ENCODE measurements at places on chromosomes 4 and X. TPM values are rescaled to one million over a fixed set of nuclear protein-coding genes. Genes with fewer than 3 reads are reported as not detected.

The SMIM20 gene
- 37.4 TPM for total RNA-seq

The PNMA6A gene
- total RNA-seq, result 0.17 TPM

The PDE5A gene
- 17.6 TPM for total RNA-seq

The FAM47A gene
- not detected for total RNA-seq

The DDX3X gene
- 318 TPM for total RNA-seq

The MGAT4D gene
- total RNA-seq, result not detected

DNA sequence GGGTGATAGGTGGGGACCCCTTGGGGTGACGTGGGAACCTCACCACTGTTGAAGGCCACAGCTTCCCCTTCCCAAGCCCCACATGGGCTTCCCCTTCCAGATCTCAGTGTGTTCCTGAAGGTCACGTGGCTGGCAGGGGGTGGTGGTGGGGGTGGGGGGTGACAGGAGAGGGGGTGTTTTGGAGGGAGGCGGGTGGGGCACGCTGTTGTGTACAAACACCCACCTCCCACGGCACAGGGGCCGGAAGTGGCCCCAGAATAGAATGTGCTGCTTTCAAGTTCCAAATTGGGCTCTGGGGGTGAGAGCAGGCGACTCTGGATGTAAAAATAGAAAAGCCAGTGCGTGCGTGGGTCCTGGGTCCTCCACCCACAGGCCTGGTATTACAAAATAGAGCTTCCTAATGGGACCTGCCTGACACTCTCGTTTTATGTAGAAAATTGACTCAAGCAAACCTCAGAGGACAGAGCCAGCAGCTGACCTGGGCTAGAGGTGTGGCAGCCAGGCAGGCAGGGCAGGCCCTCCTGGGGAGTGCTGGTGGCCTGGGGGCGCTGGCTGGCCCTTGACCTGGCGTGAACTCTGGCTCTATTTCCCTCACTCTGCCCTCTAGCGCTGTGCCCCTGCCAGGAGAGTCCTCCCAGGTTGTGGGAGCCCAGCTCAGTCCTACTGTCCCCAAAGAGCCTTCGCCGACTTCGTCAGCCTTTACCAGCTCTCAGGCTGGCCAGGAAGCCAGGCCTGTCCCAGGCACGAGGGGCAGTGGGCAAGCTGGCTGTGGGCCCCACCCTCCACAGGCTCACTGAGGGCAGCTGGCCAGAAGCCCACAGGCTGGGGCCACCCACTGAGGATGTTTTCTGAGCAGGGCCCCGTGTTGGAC is 5.4 kb upstream of the SH3BP2 start:
- H3K27ac ChIP-seq, result peak overlapping the region; percentile 36
- no peaks in the 10 kb centered on the region for H3K36me3 ChIP-seq
- no peak overlapping the region for H3K4me3 ChIP-seq

DNA sequence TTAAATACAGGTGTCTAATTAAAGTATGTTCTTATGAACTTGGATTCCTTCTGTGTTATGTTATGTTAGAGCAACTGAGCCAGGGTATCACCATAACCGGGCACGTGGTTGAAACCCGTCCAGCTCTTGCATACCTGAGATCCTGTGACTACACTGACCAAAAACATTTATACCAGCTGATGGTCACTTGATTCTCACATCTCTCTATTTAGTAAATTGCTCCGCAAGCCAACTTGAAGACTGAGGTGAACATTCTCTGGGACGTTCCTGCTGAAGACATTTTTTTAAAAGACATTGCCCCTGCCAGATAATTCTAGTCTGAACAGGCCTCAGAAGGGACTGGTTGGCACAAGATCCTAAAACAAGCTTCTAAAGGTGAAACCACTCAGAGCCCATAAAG is 550.0 kb upstream of the DIPK2B start:
- H3K4me1 ChIP-seq, result no peaks in the 10 kb centered on the region
- H3K36me3 ChIP-seq, result no peaks in the 10 kb centered on the region
- H3K4me3 ChIP-seq, result no peak overlapping the region
- DNase-seq, result no peak
- H3K27ac ChIP-seq, result no peak overlapping the region

GRCh38 chr4:55866290-55866907 is 13.0 kb downstream of the EXOC1 start:
- no peak for DNase-seq
- no peaks in the 10 kb centered on the region for H3K27me3 ChIP-seq
- H3K36me3 ChIP-seq, result no peaks in the 10 kb centered on the region
- H3K4me3 ChIP-seq, result no peak overlapping the region
- no peaks in the 10 kb centered on the region for H3K4me1 ChIP-seq
- H3K27ac ChIP-seq, result no peak overlapping the region

DNA sequence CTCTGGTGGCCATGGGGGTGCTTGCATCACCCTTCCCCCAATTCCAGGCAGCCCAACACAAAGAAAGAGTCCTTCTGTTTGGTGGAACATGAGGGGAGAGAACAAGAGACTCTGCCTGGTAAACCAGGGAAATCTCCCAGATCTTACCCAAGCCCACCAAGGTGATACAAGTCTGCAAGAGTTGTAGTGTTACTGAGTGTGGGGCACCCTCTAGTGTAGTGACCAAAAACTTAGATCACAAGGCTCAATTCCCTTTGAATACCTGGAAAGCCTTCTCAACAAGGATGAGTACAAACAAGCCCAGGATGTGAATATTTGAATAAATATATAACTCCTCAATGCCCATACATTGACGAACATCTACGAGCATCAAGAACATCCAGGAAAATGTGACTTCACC is 64.7 kb downstream of the IL13RA2 start:
- no peak for DNase-seq
- H3K27me3 ChIP-seq, result no peaks in the 10 kb centered on the region
- no peaks in the 10 kb centered on the region for H3K36me3 ChIP-seq
- no peaks in the 10 kb centered on the region for H3K4me1 ChIP-seq

DNA sequence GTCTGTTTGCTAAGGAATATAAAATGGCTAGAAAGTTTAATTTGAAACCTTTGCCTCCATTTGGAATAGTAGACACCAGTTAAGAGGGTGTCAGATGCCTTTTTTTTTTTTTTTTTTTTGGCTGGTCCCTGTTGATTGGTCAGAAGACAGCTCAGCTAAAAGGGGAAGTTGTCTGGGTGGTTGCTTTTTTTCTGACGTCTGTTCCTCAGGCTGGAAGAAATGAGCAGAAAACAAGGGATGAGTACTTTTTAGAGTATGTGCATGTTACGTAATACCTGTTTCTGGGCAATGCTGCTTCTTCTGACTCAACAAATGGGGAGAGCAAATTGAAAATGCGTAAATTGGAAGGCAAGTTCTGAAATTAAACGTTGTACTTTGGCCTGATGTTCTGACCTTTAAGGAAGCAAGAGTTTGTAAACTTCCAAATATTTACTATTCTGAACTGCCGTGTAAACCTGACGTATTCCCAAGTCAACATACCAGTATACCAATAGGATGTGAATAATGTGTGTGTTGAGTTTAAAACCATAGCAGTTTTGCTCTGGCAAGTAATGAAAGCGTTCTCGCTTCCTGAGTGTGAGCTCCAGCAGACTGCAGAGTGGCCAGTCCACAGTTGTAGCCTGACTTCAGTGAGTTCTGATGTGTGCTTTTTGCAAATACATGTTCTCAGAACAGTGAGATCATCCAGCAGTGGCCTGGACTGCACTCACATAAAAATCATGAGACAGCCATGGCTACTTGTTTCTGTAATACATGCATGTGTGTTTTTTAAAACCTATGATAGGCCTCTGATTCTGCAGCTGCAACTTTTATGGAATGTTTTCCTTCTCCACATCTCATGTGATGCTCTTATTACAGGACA is 1.7 kb downstream of the SAT1 start:
- H3K4me1 ChIP-seq, result no peaks in the 10 kb centered on the region
- H3K27ac ChIP-seq, result peak overlapping the region; percentile 80
- H3K27me3 ChIP-seq, result no peaks in the 10 kb centered on the region

- H3K4me3 ChIP-seq, result no peak overlapping the region
- H3K27me3 ChIP-seq, result no peaks in the 10 kb centered on the region
- H3K4me1 ChIP-seq, result no peaks in the 10 kb centered on the region
- DNase-seq, result no peak
Measured at GRCh38 chrX:129019412-129019811, 503.9 kb downstream of the SMARCA1 start.

- H3K36me3 ChIP-seq, result no peaks in the 10 kb centered on the region
- no peaks in the 10 kb centered on the region for H3K27me3 ChIP-seq
- no peak for DNase-seq
- no peak overlapping the region for H3K27ac ChIP-seq
- no peaks in the 10 kb centered on the region for H3K4me1 ChIP-seq
- no peak overlapping the region for H3K4me3 ChIP-seq
Measured at GRCh38 chr4:120293341-120293740, 226.7 kb upstream of the MAD2L1 start.

DNA sequence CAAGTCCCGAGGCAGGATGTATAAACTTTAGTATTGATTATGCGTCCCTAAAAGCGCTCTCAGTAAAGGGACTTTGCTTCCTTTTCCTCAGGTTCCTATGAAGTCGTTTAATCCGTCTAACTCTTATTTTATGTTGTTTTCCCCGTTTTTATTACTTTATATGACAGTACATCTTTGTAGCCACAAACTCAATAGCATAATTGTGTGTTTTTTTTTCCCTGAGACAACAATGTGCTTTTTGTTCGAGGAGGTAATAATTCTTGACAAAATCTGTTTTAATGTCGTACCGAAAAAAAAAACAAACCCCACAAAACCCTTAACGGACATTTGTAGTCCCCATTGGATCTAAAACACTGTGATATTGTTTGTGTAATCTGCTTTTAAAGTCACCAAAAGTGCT is 17.9 kb upstream of the PPP2R3B start:
- H3K4me1 ChIP-seq, result no peaks in the 10 kb centered on the region
- no peak for DNase-seq
- no peaks in the 10 kb centered on the region for H3K27me3 ChIP-seq

DNA sequence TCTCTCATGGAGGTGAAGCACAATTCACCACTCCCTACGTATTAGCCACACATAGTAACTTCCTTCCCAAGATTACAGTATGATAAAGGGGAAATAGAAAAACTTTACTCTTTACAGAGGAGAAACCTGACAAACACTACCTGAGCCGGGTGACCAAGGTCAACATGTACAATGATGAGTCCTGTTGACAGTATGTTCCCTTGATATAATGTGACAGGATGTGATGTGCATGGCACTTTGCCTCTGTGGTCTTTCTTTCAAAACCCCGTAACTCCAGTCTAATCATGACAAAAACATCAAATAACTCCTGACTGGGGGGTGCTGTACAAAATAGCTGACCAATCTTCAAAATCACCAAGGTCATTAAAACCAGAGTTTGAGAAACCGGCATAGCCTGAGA is 60.6 kb downstream of the CD99L2 start:
- H3K36me3 ChIP-seq, result no peaks in the 10 kb centered on the region
- no peaks in the 10 kb centered on the region for H3K4me1 ChIP-seq
- no peak overlapping the region for H3K27ac ChIP-seq
- H3K4me3 ChIP-seq, result no peak overlapping the region
- no peaks in the 10 kb centered on the region for H3K27me3 ChIP-seq
- no peak for DNase-seq

GRCh38 chr4:94256144-94256783 is 48.6 kb downstream of the SMARCAD1 start:
- H3K27ac ChIP-seq, result no peak overlapping the region
- H3K36me3 ChIP-seq, result peaks cover 4% of the 10 kb centered on the region
- H3K4me3 ChIP-seq, result no peak overlapping the region
- no peaks in the 10 kb centered on the region for H3K27me3 ChIP-seq
- H3K4me1 ChIP-seq, result no peaks in the 10 kb centered on the region

DNA sequence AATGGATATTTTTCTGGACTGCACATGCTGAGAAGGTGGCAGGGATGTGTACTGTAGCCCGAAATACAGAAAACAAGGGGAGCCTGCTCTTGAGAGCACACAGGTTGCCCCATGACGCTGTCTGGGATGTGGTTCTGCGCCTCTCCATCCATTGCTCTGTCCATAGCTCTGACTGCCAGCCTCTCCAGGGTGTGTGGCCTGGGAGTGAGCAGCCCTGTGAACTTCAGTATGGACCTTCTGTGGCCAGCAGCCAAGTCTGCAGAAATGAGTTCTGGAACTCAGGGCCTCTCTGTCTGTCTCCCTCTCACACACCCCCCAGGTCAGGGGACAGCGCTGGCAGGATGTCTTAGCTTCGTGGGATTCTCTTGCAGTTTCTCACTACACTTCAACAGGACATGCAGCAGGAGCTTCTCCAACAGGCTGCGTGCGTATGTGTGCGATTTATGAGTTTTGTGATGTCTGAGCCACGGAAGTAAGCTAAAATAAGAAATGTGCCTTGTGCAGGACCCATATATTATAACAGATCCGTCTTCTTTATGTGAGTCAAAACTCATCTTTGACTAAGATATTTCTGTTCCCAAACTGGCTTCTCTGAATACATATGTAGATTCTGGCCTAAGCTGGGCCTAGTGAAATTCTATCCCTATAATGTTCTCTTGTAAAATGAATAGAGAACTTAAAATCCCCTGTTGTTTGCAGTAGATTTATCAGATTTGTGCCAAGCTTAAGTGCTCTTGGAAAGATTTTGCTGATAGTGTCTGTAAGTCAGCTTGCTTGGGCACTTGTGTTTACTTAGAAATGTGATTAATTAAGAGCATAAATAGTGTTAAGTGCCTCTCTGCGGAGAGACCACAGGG is 40.0 kb downstream of the PROM1 start:
- H3K27ac ChIP-seq, result no peak overlapping the region
- no peaks in the 10 kb centered on the region for H3K4me1 ChIP-seq
- no peaks in the 10 kb centered on the region for H3K36me3 ChIP-seq
- no peaks in the 10 kb centered on the region for H3K27me3 ChIP-seq
- H3K4me3 ChIP-seq, result no peak overlapping the region

DNA sequence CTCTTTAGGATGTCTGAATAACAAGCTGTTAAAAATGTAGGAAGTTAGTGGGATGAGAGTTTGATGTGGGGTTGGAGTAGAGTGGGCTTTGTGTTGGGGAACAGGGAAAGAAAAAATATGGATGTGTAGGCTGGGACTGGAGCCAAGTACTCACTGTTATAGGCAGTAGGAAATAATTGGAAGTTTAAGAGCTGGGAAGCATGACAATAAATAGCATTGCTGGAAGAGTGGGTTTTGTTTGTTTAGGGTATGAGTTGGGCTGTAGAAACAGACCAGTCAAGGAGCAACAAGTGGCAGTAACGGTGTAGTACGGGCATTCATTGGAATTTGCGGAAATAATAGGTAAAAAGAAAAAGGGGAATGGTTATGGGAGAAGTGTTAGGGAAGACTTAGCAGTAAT is 81.6 kb downstream of the KDM6A start:
- no peak for DNase-seq
- H3K27ac ChIP-seq, result no peak overlapping the region
- H3K36me3 ChIP-seq, result no peaks in the 10 kb centered on the region
- peaks cover 3% of the 10 kb centered on the region for H3K4me1 ChIP-seq
- H3K27me3 ChIP-seq, result no peaks in the 10 kb centered on the region
- H3K4me3 ChIP-seq, result no peak overlapping the region

DNA sequence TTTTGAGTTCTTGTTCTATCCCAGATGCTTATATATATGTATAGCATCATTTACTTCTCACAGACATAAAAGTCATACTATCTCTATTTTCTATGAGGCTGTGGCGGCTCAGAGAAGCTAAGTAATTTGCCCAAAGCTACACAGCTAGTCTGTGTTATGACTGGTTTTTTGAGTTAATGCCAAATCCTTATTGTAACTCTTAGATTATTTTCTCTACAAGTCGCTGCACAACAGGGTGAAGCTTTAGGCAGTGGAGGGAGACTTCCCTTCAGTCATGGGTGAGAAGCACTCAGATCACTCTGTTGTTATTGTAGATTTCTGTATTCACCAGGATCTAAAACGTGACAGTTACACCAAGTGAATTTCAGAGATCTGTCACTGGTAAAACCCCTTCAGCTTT is 48.1 kb downstream of the WWC2 start:
- no peak overlapping the region for H3K27ac ChIP-seq
- no peaks in the 10 kb centered on the region for H3K36me3 ChIP-seq
- H3K27me3 ChIP-seq, result no peaks in the 10 kb centered on the region
- no peak for DNase-seq
- H3K4me1 ChIP-seq, result no peaks in the 10 kb centered on the region
- no peak overlapping the region for H3K4me3 ChIP-seq
